ENCODE measurements at places on chromosomes 1 and 21.

- no peak for DNase-seq
Observed at GRCh38 chr1:51303751-51304251, 26.6 kb downstream of the TTC39A start.

DNA sequence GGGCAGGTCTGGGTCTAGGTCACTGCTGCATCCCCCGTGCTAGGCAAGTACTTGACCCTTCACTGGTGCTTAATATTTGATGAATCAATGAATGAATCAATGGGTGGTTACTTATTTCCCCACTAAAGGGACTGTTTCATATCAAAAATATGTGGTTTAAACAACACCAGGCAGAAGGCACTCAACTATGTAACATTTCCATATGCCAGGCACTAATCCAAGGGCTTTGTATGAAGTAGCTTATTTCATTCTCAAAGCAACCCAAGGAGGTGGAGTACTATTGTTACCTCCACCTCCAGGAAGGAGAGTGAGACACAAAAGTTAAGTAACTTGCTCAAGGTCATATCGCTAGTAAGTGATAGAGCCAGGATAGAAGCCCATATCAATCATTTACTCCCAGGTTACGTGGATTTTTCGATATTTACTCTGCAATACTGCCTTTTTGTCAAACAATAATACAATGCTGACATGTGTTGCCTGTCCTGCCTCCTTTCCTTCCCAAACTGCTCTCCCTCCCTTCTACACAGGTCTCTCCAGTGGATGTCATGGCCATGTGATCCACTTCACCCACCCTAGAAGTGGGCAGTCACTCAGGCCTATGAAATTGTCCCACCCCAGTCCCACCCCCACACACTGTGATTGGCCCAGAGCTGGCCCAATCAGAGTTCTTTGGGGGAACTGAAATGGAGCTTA lies 142.8 kb downstream of the ETS2 start:
- no peak for DNase-seq

DNA sequence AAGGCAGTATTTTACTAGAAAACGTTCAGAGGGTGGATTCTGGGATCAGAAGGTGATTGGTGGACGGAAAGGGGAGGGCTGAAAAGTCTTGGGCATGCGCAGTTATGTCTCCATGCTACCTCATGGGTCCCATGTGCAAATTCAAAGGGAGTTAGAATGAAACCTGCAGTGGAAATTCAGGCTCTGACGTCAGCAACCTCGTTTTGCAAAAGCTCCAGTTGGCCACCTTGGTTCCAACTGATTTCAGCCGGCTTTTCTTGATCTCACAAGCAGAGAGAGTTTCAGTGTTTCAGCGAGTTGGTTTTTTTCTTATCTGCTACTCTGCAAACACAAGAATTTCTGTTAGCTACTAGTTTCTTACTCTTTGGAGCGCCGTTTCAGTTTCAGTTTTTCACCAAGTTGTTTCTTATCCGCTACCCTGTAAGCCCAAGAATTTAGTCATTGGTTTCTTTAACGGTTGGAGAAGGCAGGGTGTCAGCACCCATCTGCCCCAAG lies 69.8 kb upstream of the PGBD5 start:
- no peak for DNase-seq

DNA sequence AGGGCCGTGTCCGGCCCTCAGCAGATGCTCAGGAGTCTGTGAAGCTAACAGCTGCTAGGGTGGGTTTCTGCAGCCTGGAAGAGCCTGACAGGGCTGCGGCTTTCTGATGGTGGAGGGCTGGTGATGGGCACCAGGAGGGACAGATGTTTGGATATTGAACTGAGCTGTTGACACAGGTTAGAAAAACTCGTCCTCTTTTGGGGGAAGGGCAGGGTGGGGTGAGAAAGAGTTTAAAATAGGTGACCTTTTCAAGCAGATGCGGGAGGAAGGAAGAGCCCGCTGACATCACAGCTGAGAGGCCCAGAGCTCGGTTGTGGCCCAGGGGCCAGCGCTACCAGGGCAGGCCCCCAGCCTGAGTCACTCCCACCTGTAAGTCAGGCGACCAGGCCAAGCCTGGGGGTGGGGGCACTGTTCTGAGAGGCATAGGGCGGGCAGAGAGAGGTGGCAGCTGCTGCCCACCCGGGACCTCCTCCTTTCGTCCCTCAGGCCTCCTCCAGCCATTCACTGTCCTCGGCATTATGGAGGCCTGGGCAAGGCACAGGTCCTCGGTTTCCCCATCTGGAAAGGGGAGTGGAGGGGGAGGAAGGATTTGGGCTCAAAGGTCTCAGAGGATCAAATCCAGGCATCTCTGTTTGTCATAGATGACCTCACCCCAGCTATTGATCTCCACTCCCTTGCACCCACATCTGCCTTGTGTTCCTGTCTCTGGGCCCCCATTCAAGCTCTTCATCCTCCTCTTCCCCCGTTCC lies 32.3 kb upstream of the ID3 start:
- no peak for DNase-seq

DNA sequence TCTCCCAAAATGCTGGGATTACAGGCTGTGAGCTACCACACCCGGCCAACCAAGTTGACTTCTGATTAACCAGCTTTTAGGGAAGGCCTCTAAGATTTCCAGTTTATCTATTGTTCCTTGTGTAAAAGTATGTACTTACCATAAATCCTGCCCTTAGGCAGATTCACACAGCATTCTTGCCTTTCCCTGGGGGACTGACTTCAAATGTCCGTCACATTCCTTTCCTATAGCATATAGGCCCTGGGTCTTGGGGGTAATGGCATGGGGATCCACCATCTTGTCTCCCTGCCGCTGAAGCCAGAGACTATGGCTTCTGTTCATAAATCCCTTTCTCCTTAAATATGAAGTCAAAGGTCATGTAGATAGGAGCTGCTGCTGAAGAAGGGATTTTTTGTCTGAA lies 872 bp upstream of the PINK1 start:
- DNase-seq: no peak

DNA sequence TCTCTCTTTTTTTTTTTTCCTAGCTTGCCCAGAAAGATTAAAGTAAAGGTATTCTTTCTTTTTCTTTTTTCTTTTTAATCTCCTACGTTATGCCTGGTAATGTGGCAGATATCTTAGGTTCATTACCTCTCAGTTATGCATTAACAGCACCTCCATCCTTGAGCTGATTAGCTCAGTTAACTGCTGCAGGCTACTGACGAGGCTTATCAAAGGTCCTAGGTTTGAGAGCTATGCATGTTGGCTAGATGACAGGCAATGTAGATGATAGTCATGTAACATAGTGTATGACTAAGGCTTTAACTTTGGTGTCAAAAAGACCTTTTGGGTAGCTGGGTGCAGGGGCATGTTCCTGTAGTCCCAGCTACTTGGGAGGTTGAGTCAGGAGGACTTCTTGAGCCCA lies 53.7 kb upstream of the CACYBP start:
- no peak for DNase-seq

DNA sequence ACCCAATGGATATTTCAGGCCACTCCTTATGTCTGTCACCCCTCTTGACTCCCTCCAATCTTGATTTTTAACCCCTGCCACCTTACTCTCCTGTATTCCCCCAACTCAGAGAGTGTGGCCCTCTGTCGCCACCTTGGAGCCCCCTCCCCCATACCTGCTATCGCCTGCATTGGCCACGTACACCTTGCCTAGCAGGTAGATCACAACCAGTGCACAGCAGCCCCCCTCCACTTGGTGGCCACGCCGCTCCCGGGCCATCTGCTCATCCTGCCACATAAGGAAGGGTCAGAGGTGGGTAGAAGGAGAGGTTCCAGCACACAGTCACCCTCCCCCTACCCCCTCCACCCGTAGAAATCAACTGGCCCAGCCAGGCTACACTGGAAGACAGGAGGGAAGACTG lies 2.9 kb downstream of the PPM1J start:
- DNase-seq: no peak

DNA sequence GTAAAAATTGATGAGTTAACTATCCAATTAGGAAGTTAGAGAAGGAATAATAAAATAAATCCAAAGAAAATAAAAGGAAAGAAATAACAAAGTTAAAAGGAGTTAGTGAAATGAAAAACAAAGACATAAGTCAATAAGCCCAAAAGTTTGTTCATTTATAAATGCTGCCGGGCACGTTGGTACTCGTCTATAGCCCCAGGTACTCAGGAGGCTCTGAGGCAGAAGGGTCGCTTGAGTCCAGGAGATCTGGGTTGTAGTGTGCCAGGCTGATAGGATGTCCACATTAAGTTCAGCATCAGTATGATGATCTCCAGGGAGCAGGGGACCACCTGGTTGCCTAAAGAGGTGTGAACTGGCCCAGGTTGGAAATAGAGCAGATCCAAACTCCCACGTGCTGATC lies 35.5 kb upstream of the VANGL1 start:
- DNase-seq: no peak
